ENCODE measurements at places on chromosomes 7 and 10. TPM values are rescaled to one million over a fixed set of nuclear protein-coding genes. Genes with fewer than 3 reads are reported as not detected.
A peak's percentile ranks its signal among the peaks of the same experiment; 100 is the strongest.

DNA sequence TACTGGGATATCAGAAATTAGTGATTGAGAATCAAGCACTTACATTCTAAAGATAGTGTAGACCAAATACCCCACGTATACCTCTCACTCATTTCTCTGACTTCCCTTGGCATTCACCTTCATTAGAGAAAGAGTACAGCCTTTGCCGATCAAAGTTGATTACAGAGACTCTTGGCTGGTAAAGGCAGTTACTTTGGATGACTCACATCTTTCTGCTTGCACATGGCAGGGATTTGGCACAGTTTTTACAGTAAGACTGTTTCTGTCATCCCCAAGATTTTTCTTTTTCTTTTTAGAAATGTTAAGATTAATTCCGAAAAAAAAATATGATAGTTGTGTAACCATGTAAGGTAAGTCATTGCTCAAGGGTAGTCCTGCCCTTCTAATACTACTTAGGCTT lies 143.0 kb downstream of the TSPAN12 start:
- H3K27ac ChIP-seq = no peak overlapping the region
- H3K4me1 ChIP-seq = no peaks in the 10 kb centered on the region
- H3K27me3 ChIP-seq = no peaks in the 10 kb centered on the region
- no peaks in the 10 kb centered on the region for H3K36me3 ChIP-seq

GRCh38 chr10:12308057-12308456 lies 41.3 kb upstream of the CAMK1D start:
- no peaks in the 10 kb centered on the region for H3K27me3 ChIP-seq
- no peak overlapping the region for H3K4me3 ChIP-seq
- H3K36me3 ChIP-seq = no peaks in the 10 kb centered on the region
- H3K27ac ChIP-seq = no peak overlapping the region
- no peak for DNase-seq

Gene IGFBP1
- total RNA-seq = not detected

DNA sequence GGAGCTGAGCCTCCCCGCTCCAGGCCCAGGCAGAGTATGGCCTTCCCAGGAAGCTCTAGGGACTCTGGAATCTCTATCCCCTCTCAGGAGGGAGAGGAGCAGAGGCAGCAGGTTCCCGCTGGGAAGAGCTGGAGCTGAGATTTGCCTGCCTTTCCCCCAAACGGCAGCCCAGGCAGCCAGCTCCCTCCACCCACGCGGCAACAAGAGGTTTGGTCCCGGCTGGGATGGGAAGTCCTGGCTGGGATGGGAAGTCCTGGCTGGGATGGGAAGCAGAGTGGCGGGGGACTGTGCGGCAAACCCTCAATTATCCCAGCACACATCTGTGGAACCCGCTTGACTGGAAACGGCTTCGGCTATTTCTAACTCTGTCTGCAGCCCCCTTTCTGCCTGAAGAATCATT lies 223.0 kb downstream of the ELFN1 start:
- H3K36me3 ChIP-seq = no peaks in the 10 kb centered on the region
- H3K4me3 ChIP-seq = no peak overlapping the region
- H3K27ac ChIP-seq = no peak overlapping the region
- H3K4me1 ChIP-seq = no peaks in the 10 kb centered on the region
- DNase-seq = no peak
- H3K27me3 ChIP-seq = no peaks in the 10 kb centered on the region

Gene PDE1C
- total RNA-seq = 3.6 TPM

DNA sequence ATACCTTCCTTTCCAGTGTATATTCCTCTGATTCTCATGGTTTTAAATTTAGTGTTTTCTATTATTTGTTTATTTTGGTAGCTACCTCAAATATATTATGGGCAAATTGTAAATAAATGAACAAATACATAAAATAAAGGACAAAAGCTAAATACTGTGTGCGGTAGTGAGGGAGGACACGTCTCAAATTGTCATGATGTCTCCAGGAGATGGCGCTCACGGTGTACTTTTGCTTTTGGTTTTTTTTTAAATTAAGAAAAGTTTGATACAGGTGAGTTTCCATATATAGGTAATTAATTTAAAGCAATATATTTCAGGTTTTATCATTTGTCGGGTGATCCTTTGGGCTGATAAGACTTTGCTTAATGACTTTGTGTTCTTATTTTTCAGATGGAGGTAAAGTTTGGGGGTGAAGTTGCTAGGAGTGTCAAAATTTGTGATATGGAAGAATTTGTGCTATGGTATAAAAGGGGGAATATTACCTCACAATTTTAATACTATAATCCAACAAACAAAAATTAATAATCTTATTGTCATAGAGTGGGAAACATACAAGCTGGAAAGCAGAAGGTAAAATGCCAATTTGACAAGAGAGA lies 68.4 kb upstream of the TMEM229A start:
- no peaks in the 10 kb centered on the region for H3K27me3 ChIP-seq
- no peak overlapping the region for H3K27ac ChIP-seq
- no peaks in the 10 kb centered on the region for H3K36me3 ChIP-seq
- no peak for DNase-seq

DNA sequence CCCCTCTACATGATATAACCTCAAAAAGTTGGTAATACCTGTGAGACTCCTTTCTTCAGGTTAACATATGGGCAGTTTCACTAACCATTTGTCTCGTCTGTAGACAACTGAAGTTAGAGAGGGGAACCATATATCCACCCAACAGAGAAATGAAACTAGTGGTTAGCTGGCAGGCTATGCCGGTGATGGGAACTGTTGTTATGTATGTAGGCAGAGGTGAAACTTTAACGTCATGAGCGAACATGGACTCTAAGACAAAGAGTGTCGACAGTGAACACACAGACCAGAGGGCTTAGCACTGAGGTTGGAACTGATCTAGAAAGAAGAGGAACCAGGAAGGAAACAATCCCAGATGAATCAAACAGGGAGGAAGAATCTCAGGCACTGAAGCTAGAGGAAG lies 112.4 kb downstream of the ELMO1 start:
- H3K27ac ChIP-seq = no peak overlapping the region
- DNase-seq = peak; percentile 65
- H3K4me3 ChIP-seq = no peak overlapping the region
- no peaks in the 10 kb centered on the region for H3K4me1 ChIP-seq
- no peaks in the 10 kb centered on the region for H3K27me3 ChIP-seq

- peak overlapping the region; percentile 83 for H3K27ac ChIP-seq
- H3K4me1 ChIP-seq = no peaks in the 10 kb centered on the region
- DNase-seq = no peak
Observed at GRCh38 chr7:76300166-76300731, 2.2 kb upstream of the HSPB1 start.

- no peak for DNase-seq
- H3K4me1 ChIP-seq = peaks cover 12% of the 10 kb centered on the region
- H3K4me3 ChIP-seq = no peak overlapping the region
Observed at GRCh38 chr10:132938472-132939339, 3.7 kb downstream of the CFAP46 start.

Gene LIPK
- total RNA-seq = not detected

DNA sequence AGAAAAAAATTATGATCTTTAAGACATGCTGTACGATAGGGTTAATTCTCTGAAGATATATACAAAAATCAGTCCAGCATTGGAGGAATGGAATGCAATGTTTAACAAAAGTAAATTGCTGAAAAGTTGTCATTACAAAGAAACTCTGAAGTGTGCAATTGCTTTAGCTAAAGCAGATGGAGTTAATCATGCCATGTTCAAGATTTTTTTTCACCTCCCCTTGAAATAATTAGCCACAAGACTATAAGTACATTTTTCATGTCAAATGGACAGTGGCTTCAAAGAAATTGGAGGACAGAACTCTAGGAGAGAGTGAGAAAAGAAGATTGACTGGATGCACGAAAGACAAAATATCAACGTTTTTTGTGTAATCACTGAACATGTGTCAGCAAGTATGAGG lies 63.1 kb upstream of the MEOX2 start:
- H3K27me3 ChIP-seq = no peaks in the 10 kb centered on the region
- H3K36me3 ChIP-seq = no peaks in the 10 kb centered on the region
- H3K4me3 ChIP-seq = no peak overlapping the region
- H3K27ac ChIP-seq = no peak overlapping the region
- DNase-seq = no peak

Gene SYNPO2L
- total RNA-seq = not detected

DNA sequence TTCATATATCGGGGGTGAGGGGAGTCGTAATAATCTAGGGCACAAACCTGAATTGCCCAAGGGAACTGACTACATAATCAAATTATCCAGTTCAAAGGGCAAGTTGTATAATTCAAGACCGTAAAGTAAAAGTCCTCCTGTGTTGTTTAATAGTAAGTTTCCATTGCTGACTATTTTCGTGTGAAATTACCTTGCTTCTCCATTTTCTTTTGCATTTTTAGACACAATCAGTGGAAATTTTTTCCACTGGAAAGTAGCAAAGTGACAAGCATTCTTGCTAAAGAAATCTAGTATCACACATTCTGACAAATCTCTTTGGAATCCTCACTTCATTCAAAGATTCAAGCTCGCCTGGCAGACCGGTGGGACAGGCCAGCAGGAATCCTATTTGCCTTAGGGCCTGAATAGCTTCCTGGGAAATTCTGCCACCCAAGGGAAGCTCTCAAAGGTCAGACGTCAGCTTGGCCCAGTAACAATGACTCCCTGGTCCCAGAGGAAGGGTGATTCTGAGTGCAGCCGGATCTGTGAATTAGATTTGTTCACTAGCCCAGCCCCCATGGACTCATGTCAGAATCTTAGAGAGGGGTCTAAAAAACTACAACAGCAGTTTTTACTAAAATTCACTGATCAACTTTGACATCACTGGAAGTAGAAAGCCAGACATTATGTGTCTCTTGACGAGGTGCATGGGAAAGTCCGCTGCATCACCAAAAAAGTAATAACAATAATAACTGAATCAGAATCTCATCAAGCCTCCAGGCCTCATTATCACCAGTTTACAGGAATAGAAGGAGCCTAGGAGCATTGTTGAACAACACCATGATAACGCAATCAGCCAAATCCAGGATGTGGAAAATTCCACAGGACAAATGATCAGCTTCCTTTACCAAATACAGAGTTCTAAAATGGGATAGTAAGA lies 161.0 kb downstream of the SKIDA1 start:
- H3K4me1 ChIP-seq = peaks cover 22% of the 10 kb centered on the region
- no peaks in the 10 kb centered on the region for H3K36me3 ChIP-seq
- no peak overlapping the region for H3K4me3 ChIP-seq
- H3K27ac ChIP-seq = peak overlapping the region; percentile 37

Gene HOXA2
- total RNA-seq = 4.7 TPM

DNA sequence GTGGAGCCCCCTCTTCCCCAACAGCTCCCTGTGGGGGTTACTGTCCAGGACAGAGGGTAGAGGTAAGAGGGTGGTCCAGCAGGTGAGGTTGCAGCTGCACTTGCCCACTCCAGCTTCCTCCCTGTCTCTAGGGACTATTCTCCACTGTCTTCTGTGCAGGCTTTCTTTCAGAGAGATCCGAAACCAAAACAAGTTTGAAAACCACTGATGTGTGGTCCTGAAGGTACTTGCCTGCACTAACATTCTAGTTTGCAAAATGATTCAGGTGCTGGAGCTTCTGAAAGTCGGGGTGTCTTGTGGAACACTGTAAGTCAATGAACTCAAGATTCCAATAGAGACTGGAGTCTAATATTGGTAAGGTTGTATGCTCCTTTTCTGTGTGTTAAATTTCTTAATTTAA lies 63.1 kb downstream of the BLNK start:
- no peak overlapping the region for H3K4me3 ChIP-seq
- no peaks in the 10 kb centered on the region for H3K4me1 ChIP-seq
- DNase-seq = no peak
- H3K36me3 ChIP-seq = no peaks in the 10 kb centered on the region
- no peaks in the 10 kb centered on the region for H3K27me3 ChIP-seq

- no peak overlapping the region for H3K27ac ChIP-seq
- DNase-seq = no peak
- H3K4me3 ChIP-seq = no peak overlapping the region
- H3K27me3 ChIP-seq = no peaks in the 10 kb centered on the region
- no peaks in the 10 kb centered on the region for H3K4me1 ChIP-seq
Observed at GRCh38 chr10:110834629-110835301, 37.0 kb upstream of the PDCD4 start.

Gene ATP6V0A4
- total RNA-seq = 0.66 TPM

GRCh38 chr10:329361-330099 lies 194.3 kb downstream of the ZMYND11 start:
- H3K27ac ChIP-seq = peak overlapping the region; percentile 39
- no peaks in the 10 kb centered on the region for H3K36me3 ChIP-seq
- no peak overlapping the region for H3K4me3 ChIP-seq
- no peaks in the 10 kb centered on the region for H3K27me3 ChIP-seq
- peak; percentile 93 for DNase-seq

DNA sequence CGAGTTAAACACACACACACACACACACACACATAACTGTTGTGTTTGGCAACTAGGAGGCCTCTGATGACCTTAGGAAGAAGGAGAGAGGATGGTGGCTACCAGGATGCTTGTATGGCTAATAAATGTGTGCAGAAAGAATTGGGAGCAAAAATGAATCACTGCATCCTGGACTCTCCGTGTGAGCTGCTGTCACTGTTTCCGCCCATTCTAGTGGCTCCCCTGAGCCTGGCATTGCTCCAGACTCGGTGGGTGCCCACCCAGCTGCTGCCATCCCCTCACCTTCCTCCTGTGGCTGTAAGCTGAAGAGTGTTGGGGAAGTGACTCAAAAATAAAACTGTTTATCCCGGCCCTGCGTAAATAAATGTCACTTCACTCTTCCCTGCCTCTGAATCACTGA lies 149.5 kb upstream of the MINDY3 start:
- no peak for DNase-seq
- H3K4me3 ChIP-seq = no peak overlapping the region
- H3K27me3 ChIP-seq = no peaks in the 10 kb centered on the region
- H3K27ac ChIP-seq = no peak overlapping the region
- no peaks in the 10 kb centered on the region for H3K36me3 ChIP-seq

- no peaks in the 10 kb centered on the region for H3K27me3 ChIP-seq
- no peaks in the 10 kb centered on the region for H3K36me3 ChIP-seq
- DNase-seq = no peak
- no peak overlapping the region for H3K27ac ChIP-seq
Observed at GRCh38 chr7:106720641-106721040, 59.7 kb upstream of the CCDC71L start.

DNA sequence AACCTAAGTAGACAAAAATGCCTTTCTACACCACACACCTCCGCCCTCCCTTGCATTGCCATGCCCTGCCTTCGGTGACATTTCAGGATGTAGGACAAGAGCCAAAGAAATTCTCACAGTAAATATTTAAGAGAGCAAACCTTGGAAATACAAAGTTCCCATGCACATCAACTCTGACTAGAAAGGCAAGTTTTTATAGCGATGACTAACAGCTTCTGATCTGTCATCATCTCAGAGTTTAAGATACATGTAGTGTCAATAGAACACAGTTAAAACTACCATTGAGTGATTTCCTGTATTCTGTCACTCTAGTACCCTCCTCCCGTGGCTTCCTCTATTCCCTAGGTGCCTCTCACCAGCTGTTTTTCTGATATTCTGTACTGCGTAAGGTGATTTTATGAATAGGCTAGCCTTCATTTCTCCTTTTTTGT lies 20.7 kb downstream of the SLC16A9 start:
- DNase-seq = no peak
- no peak overlapping the region for H3K4me3 ChIP-seq
- no peaks in the 10 kb centered on the region for H3K27me3 ChIP-seq
- no peaks in the 10 kb centered on the region for H3K36me3 ChIP-seq
- no peak overlapping the region for H3K27ac ChIP-seq
- H3K4me1 ChIP-seq = no peaks in the 10 kb centered on the region
